ENCODE measurements at places on chromosomes 12 and 14.

DNA sequence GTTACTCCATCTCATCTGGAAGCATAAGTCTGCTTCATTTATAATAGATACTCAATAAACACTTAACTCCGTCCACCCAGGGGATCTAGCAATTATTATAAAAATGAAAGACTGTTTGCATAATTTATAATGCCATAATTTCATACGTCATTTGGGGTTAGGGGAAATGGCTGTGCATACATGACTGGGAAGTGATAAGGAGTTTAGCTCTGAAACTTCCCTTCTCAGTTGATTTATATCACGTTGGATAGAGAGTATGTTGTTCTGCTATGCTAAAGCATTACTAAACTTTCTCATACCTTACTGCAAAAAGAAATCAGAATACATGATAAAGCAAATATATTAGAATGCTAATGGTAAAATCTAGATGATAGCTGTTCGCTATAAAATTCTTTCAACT lies 90.4 kb upstream of the DYNC1H1 start:
- no peak for DNase-seq

DNA sequence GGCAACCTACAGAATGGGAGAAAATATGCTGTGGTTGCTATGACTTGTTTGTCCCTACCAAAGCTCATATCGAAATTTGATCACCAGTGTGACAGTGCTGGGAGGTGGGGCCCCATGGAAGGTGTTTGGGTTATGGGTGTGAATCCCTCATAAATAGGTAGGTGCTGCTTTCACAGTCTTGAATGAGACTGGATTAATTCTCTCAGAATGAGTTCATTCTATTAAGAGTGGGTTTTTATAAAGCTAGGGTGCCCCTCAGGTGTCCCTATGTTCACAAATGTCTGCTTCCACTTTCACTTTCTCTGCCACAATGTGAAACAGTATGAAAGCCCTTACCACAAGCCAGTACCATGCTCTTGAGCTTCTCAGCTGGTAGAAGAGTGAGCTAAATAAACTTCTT lies 133.5 kb downstream of the CPNE8 start:
- no peak for DNase-seq

GRCh38 chr12:22893878-22894277 lies 268.9 kb downstream of the ETNK1 start:
- DNase-seq, result no peak

GRCh38 chr14:102315121-102315520 lies 4.4 kb upstream of the ZNF839 start:
- DNase-seq, result no peak

DNA sequence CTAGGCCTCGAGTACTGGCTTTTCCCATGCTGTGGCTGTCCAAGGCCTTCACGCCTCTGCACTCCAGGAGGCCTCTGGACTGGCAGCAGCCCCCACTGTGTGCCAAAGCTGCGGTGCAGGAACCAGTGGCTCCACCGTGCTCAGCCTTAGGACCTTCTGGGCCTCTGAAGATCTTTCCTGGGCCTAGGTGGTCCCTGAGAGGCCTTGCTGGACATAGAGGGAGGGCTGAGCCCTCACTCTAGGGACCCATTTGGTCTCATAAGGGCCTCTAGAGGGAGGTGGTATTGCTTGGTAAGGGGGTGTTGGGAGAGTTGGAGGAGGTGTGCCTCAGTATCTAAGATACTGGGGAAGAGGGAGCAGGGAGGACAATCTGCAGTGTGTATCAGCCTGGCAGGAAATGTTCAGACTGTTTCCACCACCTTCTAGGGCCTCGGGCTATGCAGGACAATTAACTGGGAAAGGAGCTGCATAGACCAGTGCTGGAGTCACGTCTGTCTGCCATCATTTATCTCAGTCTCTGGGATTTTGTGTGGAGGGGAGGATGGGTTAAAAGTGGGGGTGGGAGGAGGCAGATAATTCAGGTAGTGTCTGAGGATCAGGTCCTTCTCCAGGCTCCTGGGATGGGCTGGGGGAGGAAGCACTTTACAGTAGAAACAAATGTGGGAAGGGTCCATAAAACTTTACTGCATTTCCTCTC lies 2.9 kb downstream of the HOXC5 start:
- no peak for DNase-seq

DNA sequence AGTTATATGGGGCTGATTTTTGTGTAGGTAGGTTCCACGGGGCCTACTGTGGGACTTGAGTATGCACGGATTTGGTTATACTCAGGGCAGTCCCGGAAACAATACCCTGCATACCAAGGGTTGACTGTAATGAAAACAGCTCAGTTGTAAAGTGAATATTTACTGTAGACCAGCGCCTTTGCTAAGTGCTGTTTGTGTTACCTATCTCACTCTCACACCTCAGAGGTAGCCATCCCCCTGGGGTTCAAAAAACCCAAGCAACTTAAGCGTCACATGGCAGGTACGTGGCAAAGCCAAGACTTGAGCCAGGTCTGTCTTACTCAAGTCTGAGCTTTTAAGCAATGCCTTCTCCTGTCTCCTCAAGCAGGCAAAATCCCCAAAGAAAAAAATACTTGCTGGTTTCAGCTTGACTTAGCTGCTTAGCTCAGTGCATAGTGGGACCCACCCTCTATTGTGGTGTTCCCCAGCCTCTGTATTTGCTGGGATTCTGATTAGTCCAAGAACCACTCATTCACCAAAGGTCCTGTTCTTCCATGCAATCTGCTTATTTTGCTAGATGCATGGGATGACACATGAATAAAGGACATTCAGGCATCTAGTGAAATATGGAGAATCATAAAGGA lies 34.2 kb upstream of the STRN3 start:
- no peak for DNase-seq

DNA sequence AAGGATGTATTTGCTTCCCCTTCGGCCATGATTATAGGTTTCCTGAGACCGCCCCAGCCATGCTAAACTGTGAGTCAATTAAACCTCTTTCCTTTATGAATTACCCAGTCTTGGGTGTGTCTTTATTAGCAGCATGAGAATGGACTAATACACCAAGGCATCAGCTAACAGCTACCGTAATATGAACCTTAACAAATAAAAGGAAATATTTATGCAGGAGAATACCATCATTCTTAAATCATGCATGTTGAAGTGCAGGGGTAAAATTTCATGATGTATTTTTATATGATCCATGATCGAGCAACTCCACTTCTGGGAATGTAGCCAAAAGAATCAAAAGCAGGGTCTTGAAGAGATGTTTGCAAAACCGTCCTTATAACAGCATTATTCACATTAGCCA lies 379.0 kb downstream of the NPAS3 start:
- DNase-seq, result no peak

GRCh38 chr12:40032433-40033241 lies 73.2 kb downstream of the SLC2A13 start:
- no peak for DNase-seq

GRCh38 chr14:56147986-56148901 lies 30.0 kb downstream of the PELI2 start:
- DNase-seq, result no peak

DNA sequence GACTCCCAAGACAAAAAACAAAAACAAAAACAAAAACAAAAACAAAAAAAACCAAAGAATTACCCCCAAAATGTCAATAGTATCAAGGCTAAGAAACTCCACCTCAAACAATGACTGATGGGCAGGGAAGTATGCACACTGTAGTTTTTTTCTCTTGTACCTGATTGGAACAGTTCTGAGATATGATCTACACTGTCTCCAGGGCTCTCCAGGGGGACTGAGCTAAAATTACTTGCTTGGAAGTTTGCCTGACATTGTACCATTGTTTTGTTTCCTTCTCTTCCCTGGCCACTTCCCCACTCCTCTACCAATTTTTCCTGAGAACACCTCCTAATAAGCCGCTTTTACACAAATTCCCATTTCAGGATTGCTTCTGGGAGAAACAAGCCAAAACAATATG lies 22.3 kb upstream of the CATSPERB start:
- no peak for DNase-seq

DNA sequence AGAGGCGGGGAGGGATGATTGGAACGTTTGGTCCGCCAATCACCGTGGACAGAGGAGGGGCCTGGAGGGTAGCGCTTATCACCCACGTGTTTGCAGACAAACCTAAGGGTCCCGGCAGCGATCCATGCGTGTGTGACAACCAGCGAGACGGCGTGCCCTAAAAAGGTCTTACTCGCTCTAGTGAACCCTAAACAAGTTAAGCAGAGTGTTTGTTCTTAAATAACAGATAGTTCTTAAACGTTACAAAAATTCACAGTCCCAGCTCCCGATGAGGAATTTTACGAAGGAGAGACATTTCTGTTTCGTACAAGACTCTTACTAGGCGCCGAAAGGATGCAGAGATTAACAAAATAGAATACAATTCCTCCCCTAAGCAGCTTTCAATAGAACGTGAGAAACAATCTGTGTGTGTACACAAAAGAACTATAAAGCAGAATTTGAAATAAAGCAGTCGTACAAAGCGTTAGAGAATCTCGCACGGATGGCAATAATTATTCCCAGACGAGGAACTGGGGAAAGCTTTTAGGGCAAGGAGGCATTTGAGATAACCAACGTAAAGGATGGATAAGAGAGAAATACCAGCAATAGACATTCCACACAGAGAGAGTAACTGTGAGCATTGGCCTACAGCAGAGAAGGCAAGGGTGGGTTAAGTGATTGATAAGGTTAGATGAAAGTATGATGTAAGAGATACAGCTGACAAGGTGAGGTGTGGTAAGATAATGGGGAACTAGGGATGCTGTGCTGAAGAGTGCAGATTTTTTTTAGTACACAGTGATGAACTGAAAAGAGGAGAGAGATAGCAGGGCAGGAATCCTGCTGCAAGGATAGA lies 831 bp upstream of the RPS6KA5 start:
- DNase-seq, result no peak

DNA sequence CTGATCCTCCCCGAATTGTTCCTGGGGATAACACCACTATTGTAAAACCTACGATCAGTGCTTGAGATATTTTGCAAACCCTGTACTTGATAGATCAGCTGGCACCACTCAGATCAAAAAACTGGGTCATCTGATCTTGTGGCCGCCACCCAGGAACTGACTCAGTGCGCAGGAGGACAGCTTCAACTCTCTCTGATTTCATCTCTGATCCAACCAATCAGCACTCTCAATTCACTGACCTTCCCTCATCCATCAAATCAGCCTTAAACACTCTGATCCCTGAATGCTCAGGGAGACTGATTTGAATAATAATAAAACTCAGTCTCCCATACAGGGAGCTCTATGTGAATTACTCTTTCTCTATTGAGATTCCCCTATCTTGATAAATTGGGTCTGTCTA lies 4.2 kb upstream of the XPOT start:
- no peak for DNase-seq

DNA sequence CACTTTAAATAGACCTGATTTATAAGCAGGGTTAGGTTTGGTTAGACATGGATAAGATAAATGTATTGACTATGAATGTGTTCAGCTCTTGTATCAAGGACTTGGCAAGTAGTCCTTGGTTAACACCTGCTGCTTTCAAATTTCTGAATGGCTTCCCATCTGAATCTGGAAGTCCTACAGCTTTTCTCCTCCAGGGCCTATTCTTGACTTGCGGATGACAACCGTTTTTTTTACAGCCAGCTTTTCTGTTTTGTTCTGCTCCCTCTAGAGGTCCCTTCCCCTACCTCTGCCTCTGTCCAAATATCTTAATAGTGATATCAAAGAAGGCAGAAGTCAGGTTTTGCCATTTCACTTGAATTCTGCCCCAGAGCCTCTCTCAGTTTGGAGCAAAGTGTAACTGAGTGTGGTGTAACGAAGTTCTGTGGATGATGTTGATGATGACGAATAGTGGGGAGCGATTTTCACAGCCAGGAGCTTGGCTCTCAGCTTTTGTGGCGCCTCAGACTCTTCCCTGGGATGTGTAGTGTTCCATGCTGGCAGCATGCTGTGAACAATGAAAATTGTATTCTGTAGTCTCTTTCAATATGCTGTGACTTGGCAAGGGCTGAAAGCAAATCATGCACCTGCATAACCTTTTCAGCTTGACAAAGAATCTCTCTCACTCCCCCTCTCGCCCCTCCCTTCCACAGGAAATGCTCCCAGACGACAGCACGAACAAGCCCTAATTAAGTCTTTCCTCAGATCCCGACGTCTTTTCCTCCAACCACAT lies 5.0 kb upstream of the SLC4A8 start:
- no peak for DNase-seq

DNA sequence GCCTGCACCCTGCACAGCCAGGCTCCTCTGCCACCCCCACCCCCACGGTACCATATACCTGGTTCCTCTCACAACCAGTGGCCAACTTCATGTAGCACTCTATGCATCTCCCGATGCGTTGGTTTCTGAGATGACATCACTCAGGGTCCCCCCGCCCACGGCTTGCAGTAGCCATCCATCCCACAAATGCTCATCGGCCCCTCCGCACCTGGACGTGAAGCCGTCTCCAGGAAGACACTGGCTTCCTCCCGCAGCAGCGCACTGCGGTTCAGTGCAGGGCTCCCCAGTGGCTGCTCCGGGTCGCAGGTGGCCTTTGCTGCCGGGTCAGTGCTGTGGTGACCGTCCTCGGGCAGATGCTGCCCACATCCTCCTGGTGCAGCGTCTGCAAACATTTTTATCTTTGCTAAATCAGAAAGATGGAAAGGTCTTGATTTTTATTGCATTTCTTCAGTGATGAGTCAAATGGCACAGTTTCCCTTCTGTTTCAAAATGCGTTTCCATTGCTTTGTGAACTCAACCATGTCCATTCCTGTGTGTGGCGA lies 27.5 kb upstream of the MMP17 start:
- DNase-seq, result no peak

GRCh38 chr12:2689393-2689792 lies 105.4 kb upstream of the FKBP4 start:
- DNase-seq, result no peak

- no peak for DNase-seq
Observed at GRCh38 chr14:24721775-24722174, 87.8 kb upstream of the GZMB start.

- no peak for DNase-seq
Observed at GRCh38 chr12:101127521-101128219, 82.4 kb downstream of the SLC5A8 start.

DNA sequence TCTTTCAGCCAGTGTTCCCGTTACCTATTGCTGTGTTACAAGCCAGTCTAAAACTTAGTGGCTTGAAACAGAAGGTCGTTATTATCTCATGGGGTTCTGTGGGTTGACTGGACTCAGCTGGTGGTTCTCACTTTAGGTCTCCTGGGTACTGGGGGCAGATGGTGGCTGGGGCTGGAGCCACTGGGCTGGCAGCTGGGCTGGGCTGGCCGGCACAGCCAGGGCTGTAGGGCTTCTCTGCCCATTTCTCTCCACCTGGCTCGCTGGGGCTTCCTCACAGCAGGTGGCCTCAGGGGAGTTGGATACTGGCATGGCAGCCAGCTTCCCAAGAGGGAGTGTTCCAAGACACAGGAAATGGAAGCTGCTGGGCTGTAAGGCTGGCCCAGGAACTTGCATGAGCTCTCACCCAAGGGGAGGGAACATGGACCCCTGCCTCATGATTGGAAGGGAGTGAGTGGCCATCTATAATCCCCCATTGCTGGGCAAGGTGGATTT lies 27.0 kb downstream of the TUNAR start:
- no peak for DNase-seq

DNA sequence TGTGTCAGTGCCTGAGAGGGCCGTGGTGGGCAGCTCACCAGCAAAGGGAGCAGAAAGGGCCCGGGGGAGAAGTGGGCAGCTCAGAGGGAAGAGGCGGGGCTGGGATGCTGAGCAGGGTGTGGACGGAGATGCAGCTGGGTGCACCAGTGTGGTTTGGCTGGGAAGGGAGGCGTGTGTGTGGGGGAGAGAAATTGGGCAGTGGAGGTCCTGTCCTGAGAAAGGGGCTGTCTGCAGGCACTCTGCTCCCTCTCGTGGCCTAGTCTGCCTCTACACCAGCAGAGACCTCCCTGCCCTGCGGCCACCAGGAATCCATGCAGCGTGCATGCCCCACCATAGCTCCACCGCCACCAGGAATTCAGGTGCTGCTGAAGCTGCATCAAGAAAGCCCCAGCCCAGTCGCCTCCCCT lies 6.4 kb downstream of the TMEM121 start:
- DNase-seq, result no peak
